ENCODE measurements at places on chromosomes 2 and 18. TPM values are rescaled to one million over a fixed set of nuclear protein-coding genes. Genes with fewer than 3 reads are reported as not detected.

WDR12 gene
- 22.7 TPM for total RNA-seq

- DNase-seq = no peak
Observed at GRCh38 chr18:50279752-50280151, 1.6 kb downstream of the MBD1 start.

- no peak for DNase-seq
Observed at GRCh38 chr2:152499896-152500735, 165.1 kb downstream of the FMNL2 start.

POTEJ gene
- total RNA-seq = not detected

TMEM200C gene
- 1.8 TPM for total RNA-seq

LYG1 gene
- total RNA-seq = 2.3 TPM

DNA sequence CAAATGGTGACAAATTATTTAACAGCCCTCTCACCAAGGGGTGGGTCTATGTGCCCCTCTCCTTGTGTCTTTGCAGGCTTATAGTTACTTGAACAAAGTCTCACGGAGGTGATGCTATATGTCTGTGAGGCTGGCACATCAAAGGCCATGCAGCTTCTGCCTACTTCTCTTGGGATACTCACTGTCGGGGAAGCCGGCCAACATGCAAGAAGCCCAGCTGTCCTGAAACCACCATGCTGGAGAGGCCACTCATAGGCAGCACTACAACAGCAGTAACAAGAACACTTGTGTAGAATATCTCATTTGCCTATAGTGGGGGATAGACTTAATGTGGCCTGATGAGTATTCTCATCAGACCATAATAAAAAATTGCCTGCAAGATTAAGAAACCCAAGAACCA lies 233.7 kb upstream of the NCKAP5 start:
- no peak for DNase-seq

ADRA2B gene
- total RNA-seq = 3.1 TPM

PAIP2B gene
- total RNA-seq = 2.8 TPM

EPB41L3 gene
- total RNA-seq = 48.0 TPM

ARHGEF33 gene
- 0.22 TPM for total RNA-seq

DNA sequence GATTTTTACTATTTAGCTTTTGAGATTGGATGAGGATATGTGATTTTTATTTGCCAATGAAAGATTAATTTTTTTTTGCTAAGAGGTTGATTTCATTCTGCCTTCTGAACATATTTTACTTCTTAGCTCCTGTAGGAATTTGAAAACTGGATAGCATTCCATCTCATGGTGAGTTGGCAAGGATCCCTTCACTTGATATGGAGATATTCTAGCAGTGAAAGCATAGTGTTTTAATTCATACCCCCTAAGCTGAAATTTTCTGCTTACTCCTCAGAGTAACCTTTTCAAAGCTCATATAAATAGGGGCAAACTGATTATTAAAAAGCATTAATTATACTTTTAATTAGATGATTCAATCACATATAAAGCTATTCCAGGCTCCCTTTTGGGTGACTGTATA lies 61.0 kb upstream of the KCNJ3 start:
- no peak for DNase-seq

DNA sequence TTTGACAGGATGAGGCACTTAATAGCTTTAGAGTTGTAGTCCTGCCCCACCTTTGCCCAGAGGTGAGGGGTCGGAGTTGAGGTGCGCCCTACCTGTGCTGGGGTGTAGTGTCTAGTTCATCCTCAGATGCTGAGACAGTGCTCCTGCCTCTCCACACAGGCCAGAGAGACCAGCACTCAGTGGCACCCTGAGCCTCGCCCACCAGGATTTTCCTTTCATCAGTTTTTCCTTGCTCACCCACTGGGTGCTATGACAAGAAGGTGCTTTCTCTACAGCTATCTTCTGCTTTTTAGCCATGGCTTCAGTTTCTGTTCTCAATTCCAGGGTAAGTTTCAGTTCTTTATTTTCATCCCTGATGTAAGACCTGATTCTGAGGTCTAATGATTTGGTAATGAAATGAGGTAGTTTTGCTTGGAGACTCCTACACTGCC lies 16.8 kb upstream of the TMEM131 start:
- DNase-seq = peak; percentile 78

DNA sequence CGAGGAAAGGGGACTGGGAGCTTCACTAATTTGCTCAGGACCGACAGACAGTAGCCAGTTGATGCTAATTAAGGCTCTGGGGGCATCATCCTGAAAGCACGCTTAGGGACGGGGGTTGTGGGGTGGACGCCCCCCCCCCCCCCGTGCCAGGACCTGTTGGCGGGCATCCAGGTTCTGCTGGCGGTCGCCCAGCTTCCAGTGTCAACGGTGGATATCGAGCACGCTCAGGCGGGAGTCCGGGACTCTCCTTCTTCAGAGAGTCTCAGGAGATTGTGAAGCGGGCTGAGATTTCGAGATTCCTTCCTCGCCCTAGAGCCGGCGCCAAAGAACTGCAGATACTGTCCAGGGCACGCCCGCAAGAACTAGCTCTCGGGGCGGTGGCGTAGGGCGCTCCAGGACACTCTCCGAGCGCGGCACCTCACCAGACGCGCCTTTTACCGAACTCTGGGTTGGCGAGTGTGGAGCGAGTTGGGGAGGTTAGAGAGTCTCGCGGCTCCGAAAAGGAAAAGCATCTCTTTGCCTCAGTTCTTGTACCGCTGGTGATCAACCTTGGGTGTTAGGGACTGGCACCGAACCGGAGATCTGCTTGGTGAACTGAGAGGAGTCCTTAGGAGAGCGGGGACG lies 5.6 kb downstream of the RAX start:
- peak; percentile 41 for DNase-seq

- DNase-seq = no peak
Observed at GRCh38 chr2:211391189-211391567, 834.8 kb downstream of the CPS1 start.

ABCG8 gene
- total RNA-seq = 0.46 TPM

IL1RL2 gene
- 0.49 TPM for total RNA-seq

OSBPL6 gene
- total RNA-seq = 2.0 TPM

- peak; percentile 88 for DNase-seq
Observed at GRCh38 chr2:172084645-172085459, 455 bp upstream of the DLX1 start.

- DNase-seq = no peak
Observed at GRCh38 chr2:38122344-38122743, 46.4 kb upstream of the CYP1B1 start.

DNA sequence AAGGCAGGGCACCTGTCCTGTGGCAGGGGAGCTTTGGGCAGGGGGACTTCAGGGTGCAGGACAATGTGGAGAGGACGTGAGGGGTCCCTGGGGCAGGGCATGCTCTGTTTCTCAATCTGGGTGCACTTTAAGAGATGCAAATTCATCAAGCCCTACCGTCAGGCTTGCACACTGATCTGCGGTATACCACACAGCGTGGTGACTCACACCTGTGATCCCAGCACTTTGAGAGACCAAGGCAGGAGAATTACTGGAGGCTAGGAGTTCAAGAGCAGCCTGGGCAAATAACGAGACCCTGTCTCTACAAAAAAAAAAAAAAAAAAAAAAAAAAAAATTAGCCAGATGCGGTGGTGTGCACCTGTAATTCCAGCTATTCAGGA lies 10.2 kb upstream of the GPC1 start:
- DNase-seq = no peak

- DNase-seq = no peak
Observed at GRCh38 chr18:36499938-36500337, 202.4 kb downstream of the FHOD3 start.

- no peak for DNase-seq
Observed at GRCh38 chr2:85806358-85807118, 52.7 kb downstream of the ATOH8 start.

DNA sequence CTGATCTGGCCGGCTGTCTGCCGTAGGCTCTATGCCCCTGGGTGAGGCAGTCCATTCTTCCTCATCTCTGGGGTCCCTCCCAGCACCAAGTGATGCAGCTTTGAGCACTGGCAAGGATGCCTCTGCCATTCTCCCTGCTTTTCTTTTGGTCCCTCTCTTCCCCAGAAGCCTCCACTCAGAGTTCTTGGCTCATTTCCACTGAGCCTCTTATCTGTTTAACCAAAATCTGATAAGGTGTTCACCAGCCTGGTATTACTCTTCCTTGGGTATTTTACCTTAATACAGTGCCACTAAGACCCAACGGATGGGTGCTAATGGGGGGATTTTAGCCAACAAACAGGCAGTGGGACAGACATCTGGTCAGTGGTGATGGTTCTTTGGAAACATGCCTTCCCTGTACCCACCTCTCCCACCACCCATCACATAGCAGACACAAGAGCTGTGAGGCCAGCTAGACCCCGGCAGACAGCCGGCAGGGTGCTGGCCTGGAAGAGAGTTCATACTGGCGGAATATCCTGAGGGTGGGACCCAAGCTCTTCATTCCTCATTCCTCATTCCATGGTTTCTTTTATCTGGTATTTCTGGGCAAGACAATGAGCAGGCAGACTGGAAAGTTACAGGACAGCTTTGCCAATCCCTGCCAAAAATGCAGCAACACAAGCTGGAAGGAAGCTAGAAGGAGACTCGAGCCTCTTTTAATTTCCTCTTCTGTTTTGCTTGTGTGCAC lies 34.6 kb downstream of the ZBTB7C start:
- DNase-seq = no peak

SP140 gene
- total RNA-seq = 80.8 TPM

GRCh38 chr2:121596221-121597080 lies 52.8 kb downstream of the CLASP1 start:
- DNase-seq = peak; percentile 79

GRCh38 chr2:196607073-196607472 lies 32.4 kb upstream of the CCDC150 start:
- DNase-seq = no peak

- no peak for DNase-seq
Observed at GRCh38 chr18:10050956-10051355, 137.1 kb downstream of the VAPA start.

- peak; percentile 95 for DNase-seq
Observed at GRCh38 chr2:65055422-65056214, 598 bp upstream of the CEP68 start.

DNA sequence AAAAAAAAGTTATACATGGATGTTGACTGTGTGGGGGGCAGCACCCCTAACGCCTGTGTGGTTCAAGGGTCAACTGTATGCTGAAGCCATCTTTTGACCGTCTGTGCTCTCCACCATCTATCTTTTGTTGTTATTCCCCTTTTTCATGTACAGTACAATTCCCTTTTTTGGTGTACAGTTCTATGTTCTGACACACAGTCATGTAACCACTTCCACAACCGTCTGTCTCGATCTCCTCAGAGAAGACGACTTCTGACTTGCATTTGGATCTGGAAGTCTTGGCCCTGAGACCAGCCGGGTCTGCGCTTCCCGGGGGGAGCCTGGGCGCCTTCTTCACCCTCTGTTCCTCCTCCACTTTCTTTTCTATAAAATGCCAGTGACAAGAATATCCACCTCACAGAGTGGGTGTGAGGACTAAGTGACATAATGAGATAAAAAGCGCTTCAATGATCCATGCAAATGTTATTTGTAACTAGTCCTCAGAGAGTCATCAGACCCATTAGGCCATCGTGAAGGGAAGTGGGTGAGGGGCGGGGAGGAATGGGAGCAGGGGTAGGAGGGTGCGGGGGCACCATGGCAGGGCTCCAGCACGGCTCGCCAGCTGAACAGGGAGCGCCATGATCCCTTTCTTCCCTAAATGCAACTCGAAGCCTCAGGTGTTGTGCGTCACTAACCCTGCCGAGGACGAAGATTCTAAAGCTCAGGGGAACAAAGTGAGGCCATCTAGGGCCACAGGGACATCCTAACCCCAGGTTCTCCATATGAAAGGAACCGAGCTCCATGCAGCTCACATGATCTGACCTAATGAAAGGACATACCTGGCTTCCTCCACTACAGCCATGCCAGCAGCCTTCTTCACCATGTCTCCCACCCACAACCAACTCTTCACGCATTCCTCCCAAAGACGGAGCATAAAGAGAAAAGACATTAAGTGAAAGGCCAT lies 16.6 kb downstream of the ADCY3 start:
- peak; percentile 24 for DNase-seq

CAPN14 gene
- total RNA-seq = 1.3 TPM

DNA sequence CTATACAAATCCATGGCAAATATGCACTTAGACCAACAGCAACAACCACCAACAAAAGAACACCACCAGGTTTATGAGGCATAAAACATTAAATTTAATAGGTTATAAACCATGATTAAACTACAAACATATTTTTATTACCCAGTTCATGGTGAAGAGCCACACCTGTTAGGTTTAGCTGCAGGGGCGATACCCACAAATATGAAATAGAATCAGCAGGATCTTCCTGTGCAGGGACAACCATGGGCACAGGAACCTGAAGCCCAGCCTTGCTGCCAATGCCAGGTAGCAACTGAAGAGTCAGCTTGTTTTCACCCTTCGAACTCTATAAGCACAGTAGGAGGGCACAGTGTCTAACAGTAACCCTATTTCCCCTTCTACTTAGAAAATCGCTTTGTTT lies 675.0 kb downstream of the SATB2 start:
- no peak for DNase-seq

DNA sequence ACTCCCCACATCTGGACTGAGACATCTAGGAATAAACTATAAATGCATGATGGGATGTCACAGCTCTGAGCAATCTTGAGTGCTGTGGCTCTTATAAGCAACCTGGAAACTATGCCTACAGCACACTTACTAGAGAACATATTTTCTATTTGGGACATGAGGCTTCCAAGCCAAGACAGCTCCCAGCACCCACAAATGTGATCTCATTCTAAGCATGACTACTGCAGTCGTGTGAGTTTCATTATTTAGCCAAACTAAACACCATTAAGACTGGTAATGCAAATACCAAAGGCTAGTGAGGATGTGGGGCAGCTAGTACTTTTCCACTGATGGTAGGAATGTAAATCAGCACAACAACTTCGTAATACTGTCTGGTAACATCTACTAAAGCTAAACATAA lies 72.5 kb downstream of the RTTN start:
- no peak for DNase-seq

GLB1L gene
- total RNA-seq = 2.3 TPM

- DNase-seq = no peak
Observed at GRCh38 chr2:3399381-3399780, 19.9 kb downstream of the TRAPPC12 start.

- no peak for DNase-seq
Observed at GRCh38 chr2:175293776-175294175, 112.3 kb upstream of the ATP5MC3 start.

GRCh38 chr18:39801848-39802247 lies 2153.2 kb upstream of the PIK3C3 start:
- DNase-seq = no peak

MC4R gene
- total RNA-seq = not detected

- DNase-seq = no peak
Observed at GRCh38 chr2:8849327-8849726, 11.9 kb upstream of the KIDINS220 start.

DNA sequence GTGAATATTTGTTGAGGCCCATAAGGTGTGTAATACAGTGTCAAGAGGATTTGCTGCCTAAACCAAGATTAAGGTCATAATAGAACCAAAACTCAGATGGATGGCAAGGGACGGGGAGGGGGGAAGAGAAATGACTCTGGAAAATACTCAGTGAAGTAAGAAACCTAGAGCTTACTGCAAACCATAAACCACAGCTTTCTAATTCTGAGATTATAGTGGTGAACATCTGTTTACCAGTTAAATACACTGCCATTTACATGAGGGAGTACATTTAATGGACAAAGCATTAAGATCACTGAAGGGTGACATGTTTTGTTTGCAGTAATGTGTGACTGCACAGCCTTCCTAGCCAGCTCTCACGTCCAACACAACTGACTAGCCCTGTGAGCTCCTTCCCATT lies 19.8 kb downstream of the EVX2 start:
- DNase-seq = no peak

CYS1 gene
- 0.97 TPM for total RNA-seq

Measured in spleen (tissue), 13 donors.